ENCODE measurements at places on chromosomes 11 and 22.

GRCh38 chr22:27879923-27880322, 39.1 kb downstream of the PITPNB start:
- no peak for DNase-seq

- no peak for DNase-seq
Observed at GRCh38 chr22:20582171-20582511, 74.7 kb downstream of the MED15 start.

DNA sequence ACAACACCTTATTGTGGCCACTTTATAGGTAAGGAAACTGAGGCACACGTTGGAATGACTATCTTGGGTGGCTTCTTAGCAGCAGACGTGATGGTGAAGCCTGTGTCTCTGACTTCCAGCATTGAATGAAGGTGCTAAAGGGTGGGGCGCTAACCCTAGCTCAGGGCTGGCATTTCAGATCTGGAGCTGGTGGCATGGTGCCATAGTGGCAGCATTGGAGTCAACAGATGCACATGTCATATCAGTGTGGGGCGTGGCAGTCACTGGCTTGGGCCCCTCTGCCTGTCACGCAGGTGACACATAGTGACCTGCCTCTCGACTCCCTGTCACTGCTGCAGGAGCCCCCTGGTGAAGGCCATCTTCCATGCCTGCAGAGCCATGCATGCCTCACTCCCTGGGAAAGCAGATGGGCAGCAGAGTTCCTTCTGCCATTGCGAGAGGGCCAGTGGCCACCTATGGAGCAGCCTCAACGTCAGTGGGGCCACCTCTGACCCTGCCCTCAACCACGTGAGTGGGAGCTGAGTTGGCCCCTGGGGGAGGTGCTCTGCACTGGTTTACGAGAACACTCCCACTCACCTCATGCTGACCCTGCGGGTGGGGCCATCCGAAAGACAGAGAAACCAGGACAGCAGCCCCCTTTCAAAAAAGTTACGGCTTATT, 14.8 kb downstream of the SHISA8 start:
- no peak for DNase-seq

- DNase-seq = no peak
Observed at GRCh38 chr11:34268906-34269430, 88.8 kb downstream of the ABTB2 start.

DNA sequence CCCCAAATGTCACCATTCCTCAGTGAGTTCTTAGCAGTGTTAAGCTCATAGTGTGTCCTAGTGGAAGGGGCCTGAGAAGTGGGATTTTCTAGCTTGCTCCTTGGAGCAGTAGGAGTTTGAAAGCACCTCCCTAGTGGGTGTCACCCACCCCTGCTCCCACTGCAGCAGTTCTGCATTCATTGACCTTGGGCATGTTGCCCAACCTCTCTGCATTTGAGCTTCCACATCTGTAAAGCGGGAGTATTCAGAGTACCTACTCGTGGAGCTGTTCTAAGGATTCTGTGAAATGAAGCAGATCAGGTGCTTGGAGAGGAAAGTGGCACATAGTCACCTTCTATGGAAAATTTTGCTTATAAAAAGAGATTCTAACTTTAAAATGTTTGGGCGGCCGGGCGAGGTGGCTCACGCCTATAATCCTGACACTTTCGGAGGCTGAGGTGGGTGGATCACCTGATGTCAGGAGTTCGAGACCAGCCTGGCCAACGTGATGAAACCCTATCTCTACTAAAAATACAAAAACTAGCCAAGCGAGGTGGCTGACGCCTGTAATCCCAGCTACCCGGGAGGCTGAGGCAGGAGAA, 16.9 kb downstream of the LMO2 start:
- DNase-seq = no peak

Data from activated naive CD4-positive, alpha-beta T cell treated with anti-CD3 and anti-CD28 coated beads for 36 hours (primary cell).